GM12864 (cell line): ENCODE measurements at places on chromosomes 6 and 20.

GRCh38 chr6:54846857-54847674, 495 bp downstream of the FAM83B start:
- DNase-seq: no peak

DNA sequence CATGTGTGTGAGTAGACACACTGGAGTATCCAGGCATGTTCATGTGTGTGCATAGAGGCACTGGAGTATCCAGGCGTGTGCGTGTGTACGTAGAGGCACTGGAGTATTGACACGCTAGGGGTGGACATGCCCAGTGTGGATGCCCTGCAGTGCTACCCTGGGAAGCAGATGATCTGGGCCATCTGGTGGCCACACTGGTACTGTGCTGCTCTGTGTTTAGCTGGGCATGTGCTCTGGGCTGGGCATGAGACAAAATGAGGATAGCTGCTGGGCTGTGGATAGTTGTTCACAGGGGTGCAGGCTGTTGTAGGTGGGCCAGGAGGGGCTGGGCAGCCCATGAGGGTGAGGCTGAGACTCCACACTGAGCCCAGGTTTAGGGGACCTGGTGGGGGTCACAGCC, 24.0 kb upstream of the NPBWR2 start:
- no peak for DNase-seq

- DNase-seq: no peak
Observed at GRCh38 chr6:169185692-169186485, 67.8 kb downstream of the THBS2 start.

DNA sequence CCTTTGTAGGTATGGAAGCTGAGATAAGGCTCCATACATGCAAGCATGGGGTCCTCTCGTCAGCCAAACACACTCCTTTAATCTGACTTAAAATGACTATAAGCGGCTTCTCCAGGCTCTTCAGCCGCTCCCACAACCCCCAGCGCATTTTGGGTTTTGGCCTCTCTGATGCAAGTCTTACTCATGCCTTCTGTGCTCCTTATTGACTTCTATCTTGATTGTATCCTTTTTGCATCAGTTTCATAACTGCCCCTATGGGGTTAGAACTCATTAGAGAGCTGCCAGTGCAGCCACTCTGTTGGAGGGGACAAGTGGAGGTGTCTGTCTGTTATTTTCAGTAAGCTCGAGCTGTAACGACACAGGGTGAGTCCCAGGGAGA, 70.1 kb upstream of the TAB2 start:
- no peak for DNase-seq

- DNase-seq: no peak
Observed at GRCh38 chr6:154206141-154206540, 150.5 kb downstream of the IPCEF1 start.

DNA sequence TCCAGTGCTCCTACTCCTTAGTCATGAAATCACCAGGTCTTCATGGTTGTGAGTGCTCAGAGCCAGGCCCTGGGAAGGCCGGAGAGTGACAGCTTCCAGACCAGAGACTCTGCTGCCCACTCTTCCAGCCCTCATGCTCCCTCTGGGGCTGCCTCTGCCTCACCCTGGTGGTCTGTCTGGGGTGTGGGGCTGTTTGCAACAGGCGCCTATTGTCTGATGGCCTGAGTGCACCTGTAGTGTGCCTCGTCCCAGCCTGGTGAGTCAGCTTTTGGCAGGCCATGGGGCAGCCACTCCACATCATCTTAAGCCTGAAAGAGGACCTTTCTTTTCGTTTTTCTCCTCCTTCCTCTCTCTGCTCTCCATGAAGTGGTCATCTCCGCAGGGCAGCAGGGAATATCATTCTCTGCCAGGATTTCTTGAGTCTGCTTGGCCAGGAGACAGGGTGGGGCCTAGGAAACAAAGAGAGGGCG, 173.8 kb downstream of the VEGFA start:
- DNase-seq: no peak

DNA sequence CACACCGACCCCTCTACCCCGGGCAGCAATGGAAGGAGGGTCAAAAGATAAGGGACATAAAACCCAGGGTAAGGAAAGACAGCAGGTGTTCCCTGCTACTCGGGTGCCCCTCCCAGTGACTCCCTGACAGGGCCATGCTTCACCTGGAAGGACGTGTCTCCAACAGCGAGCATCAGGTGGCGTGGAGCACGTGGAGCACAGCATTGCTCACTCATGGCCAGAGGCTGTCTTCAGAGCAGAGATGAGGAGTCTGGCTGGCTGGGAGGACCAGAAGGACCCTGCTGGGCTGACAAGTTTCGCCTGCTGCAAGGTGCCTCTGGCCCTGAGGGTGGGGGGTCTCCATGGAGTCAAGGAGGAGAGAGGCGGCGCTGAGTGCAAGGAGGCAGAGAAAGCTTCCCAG, 15.3 kb upstream of the CDH22 start:
- DNase-seq: no peak

DNA sequence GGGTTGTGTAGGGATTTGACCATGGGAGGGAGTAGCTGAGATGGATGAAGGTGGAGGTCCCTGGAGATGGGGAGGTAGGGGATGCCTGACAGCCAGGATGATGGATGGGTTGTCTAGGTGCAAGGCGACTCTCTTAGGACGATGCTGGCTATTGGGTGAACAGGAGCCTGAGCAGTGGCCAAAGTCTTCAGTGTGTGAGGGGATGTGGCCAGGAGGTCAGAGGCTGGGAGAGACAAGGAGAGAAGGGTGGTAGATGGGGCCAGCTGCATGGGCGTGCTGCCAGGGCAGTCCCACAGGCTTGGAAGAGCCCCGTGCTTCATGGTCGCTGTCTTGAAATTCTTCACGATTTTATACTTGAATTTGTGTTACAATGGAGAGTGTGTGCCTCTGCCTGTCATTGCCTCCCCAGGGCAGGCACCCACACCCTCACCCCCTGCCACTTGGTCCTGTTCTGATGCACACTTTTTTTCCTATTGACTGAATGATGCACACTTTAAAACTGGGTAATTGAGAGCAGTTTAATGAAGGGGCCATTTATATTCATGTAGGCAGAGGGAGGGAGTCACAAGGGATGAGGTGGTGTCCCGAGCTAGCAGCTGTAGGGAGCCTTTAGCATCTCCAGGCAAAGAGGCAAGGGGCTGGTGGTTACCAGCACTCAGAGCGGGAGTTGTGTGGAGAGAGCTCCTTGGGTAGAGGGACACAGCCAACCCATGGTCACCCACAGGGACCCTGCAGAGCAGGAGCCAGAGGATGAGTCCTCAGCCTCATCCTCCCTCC, 120.7 kb downstream of the DHX35 start:
- no peak for DNase-seq

- DNase-seq: no peak
Observed at GRCh38 chr20:12575352-12576095, 433.2 kb upstream of the SPTLC3 start.

DNA sequence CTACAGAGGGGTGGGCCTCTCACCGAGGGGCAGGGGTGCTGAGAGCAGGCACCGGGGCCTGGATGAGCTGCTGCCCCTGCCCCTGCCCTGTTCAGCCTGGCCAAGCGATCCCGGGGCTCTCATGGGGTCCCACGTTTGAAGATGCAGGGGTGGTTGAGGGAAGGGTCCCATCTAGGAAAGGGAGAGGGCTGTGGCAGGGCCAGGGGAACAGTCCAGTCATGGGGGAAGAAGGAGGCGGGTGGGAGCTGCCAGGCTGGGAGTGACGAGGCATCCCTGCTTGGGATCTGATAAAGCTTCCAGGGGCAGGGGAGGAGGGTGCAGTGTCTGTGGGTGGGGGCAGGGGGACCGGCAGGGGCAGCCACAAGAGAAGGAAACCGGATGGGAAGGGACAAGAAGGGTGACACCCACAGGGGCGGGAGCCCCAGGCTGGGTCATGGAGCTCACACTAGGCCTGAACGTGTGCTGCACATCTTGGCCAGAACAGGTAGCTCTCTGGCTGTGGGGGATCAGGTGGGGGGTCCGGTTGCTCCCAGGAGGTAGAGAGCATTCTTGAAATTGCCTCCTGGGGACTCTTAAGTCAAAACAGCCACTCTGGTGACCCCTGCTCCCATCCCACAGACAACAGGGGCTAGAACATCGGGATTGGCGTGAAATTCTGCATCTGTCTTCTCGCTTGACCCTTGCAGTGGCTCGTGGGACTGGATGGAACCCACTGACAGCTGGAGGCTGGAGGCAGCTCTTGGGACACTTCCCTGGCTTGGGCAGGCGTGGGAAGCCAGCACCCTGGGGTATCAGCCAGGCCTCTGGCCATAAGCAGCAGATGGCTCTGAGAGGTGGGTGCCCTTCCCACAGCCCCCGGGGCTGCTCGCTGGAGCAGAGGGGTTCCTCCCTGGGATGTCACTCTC, 58.0 kb upstream of the GATA5 start:
- DNase-seq: no peak

DNA sequence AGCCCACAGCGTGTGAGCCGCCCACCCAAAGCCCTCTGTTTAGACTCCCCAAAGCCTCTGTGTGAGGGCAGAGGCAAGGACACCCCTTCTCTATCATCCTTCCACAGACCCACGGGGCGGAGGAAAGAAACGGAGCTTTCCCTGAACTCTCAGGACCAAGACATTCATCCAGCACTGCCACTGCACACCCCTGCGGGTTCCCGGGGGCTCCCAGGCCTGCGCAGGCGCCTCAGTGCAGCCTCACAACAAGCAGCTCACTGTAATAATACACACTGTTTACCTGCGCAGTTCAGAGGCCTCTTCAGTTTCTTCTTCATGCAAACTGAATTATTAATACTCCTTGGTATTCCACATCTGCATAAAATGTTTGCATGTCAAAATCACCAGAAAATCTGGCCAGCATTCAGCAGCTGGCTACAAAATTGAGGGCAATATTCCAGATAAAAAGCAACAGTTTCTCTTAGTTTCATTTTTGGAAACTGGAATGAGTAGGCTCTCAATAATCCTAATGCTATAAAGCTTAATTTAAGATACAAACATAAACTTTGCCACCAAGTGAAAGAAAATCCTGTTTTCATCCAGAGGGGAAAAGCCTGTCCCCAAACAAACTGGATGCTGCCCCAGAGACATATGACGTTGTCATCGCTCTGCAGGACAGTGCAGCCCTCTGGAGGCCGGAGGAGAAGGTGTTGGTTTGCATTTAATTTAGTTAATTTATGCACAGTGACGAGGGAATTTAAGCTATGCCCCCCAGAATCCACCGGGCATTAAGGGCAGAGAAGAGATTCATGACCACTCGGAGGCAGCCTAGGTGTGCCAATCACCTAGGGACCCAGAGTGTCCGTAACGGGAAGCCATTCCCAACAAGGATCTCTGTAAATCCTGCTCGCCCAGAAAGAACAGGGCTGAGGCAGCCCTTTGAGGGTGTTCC, 45.3 kb downstream of the NINL start:
- DNase-seq: peak; percentile 52

GRCh38 chr6:37913210-37913609, 93.7 kb downstream of the ZFAND3 start:
- DNase-seq: no peak

DNA sequence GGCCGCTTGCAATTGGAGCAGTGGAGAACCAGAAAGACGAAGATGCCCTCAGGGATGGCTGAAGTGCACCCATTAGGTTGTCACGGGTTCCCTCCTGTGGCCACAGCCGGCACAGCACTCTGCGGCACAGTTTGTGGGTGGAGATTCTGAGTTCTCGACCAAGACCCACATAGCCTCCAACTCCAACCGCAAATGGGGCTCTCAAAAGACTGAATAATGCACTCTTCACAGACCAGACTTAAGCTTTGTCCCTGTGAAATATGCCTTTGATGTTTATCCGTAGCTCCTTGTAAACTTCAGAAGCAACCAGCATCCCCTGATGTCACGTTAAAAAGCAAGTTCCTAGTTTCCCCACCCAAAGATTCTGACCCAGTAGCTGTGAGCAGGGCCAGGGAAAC, 934 bp upstream of the CST9 start:
- no peak for DNase-seq

- DNase-seq: no peak
Observed at GRCh38 chr6:12962987-12963386, 246.4 kb downstream of the PHACTR1 start.

- DNase-seq: no peak
Observed at GRCh38 chr20:31661625-31662371, 24.1 kb downstream of the COX4I2 start.

- DNase-seq: no peak
Observed at GRCh38 chr6:41901882-41902519, 6.8 kb upstream of the USP49 start.

GRCh38 chr6:155274106-155274505, 10.3 kb downstream of the CLDN20 start:
- no peak for DNase-seq

DNA sequence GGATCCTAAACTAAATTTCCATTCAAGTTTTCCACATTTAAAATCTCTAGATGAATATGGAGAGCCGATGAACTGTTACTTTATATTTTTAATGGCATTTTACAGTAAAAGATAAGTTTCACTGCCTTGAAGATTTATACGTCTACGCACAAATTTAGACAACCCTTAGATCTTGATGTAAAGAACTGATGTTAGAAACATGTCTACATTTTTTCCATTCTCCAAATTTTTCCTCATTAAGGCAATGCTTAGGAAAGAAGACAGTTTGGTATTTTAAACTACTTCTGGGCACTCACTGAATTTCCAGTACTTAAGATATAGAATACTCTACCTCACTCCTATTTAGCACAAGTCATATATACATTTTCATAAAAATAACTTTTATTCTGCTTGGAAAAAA, 45.4 kb downstream of the ME1 start:
- no peak for DNase-seq

DNA sequence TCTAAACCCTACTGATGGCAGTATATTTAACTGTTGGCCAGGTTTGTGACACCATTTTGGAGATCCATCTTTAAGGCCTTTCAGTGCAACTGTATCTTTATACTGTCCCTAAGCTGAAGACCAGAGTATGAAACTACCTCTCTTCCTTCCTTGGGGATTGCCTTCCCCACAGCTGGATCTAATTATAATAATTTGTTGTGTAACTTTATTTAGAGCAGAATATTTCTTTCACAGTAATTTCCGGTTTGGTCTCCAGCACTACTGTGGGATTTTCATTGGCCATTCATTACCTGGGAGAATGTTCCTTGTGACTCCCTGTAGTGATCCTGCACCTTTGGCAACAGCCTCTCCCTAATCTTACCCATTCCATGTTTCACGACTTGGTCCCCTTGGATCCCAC, 75.2 kb downstream of the AKAP7 start:
- no peak for DNase-seq

GRCh38 chr20:54088430-54088829, 18.0 kb upstream of the BCAS1 start:
- DNase-seq: no peak

GRCh38 chr6:89252907-89253306, 35.7 kb upstream of the GABRR1 start:
- DNase-seq: no peak

DNA sequence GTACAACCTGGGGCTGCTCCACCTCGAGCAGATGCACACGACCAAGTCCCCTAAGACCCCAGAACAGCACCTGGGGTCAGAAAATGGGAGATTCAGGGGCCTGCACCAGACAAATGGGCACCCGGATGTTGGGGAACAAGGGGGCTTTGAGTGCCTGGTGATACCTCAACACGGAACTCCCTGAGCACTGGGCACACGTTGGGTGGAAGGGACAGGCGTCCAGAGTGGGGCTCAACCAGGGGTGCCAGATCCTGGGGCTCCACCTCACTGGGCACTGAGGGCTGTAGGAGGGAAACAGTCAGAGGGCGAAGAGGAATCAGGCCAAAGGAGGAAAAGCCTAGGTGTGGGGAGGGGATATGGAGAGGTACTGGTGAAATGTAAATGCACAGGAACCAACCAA, 33.5 kb upstream of the SPAG4 start:
- no peak for DNase-seq
